ENCODE measurements at places on chromosomes 5 and 9.

DNA sequence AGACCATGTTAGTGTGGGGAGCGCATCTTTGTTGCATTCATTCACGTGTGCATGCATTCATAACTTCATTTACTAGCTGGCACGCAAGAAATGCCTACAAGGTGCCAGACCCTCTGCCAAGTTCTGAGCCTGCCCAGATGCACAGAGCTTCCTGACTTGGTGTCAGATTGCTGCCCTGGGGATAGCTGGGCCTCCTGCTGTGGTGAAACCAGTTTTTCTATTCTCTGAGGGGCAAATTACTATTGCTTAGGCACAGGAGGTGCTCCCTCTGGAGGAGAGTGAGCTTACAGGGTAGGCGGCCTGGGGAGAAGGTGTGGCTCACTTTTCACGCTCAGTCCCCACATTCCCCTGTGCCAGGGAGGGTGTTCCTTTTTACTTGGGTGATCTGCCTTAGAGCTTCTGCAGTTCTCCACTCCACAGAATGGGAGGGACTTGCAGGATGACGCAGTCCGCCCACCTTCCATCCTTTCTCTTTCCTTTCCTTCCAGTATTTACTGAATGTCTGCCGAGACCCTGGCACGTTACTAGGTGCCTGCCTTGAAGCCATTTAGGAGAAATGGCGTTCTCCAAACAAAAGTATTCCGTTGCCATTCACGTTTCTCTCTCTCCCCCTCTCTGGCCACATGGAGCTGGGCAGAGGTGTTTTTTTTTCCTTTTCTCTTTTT lies 27.9 kb upstream of the CTNNA1 start:
- H3K27ac ChIP-seq = no peak overlapping the region
- peaks cover 7% of the 10 kb centered on the region for H3K36me3 ChIP-seq
- peaks cover 7% of the 10 kb centered on the region for H3K4me1 ChIP-seq
- H3K4me3 ChIP-seq = no peak overlapping the region
- DNase-seq = no peak
- H3K27me3 ChIP-seq = peaks cover 67% of the 10 kb centered on the region

GRCh38 chr5:36777105-36777757 lies 99.3 kb upstream of the NIPBL start:
- no peak overlapping the region for H3K4me3 ChIP-seq
- peaks cover 18% of the 10 kb centered on the region for H3K27me3 ChIP-seq
- no peak overlapping the region for H3K27ac ChIP-seq
- DNase-seq = no peak
- no peaks in the 10 kb centered on the region for H3K4me1 ChIP-seq

GRCh38 chr5:107776922-107777740 lies 106.4 kb upstream of the EFNA5 start:
- H3K4me1 ChIP-seq = no peaks in the 10 kb centered on the region
- no peaks in the 10 kb centered on the region for H3K36me3 ChIP-seq
- H3K4me3 ChIP-seq = no peak overlapping the region
- peaks cover 29% of the 10 kb centered on the region for H3K27me3 ChIP-seq

- no peaks in the 10 kb centered on the region for H3K36me3 ChIP-seq
- H3K27ac ChIP-seq = no peak overlapping the region
- DNase-seq = no peak
- H3K4me1 ChIP-seq = no peaks in the 10 kb centered on the region
- H3K27me3 ChIP-seq = no peaks in the 10 kb centered on the region
- H3K4me3 ChIP-seq = no peak overlapping the region
Measured at GRCh38 chr9:80875947-80876346, 813.4 kb downstream of the TLE1 start.

- peaks cover 23% of the 10 kb centered on the region for H3K27me3 ChIP-seq
- H3K4me1 ChIP-seq = peaks cover 6% of the 10 kb centered on the region
- DNase-seq = no peak
Measured at GRCh38 chr5:14165375-14166106, 22.4 kb downstream of the TRIO start.

GRCh38 chr5:62555930-62556329 lies 22.7 kb upstream of the LRRC70 start:
- no peaks in the 10 kb centered on the region for H3K27me3 ChIP-seq
- H3K27ac ChIP-seq = peak overlapping the region; percentile 19
- peaks cover 11% of the 10 kb centered on the region for H3K36me3 ChIP-seq
- H3K4me1 ChIP-seq = peaks cover 9% of the 10 kb centered on the region
- DNase-seq = no peak
- no peak overlapping the region for H3K4me3 ChIP-seq

- no peak overlapping the region for H3K27ac ChIP-seq
- no peak overlapping the region for H3K4me3 ChIP-seq
- H3K4me1 ChIP-seq = peaks cover 11% of the 10 kb centered on the region
- H3K36me3 ChIP-seq = no peaks in the 10 kb centered on the region
- peaks cover 33% of the 10 kb centered on the region for H3K27me3 ChIP-seq
- DNase-seq = no peak
Measured at GRCh38 chr5:88732181-88732633, 150.8 kb downstream of the MEF2C start.

GRCh38 chr5:141875795-141876627 lies 2.2 kb downstream of the PCDH1 start:
- H3K4me1 ChIP-seq = peaks cover 32% of the 10 kb centered on the region
- H3K27ac ChIP-seq = no peak overlapping the region
- H3K27me3 ChIP-seq = peaks cover 77% of the 10 kb centered on the region
- H3K4me3 ChIP-seq = peak overlapping the region; percentile 87
- peaks cover 9% of the 10 kb centered on the region for H3K36me3 ChIP-seq

- no peak overlapping the region for H3K4me3 ChIP-seq
- peaks cover 61% of the 10 kb centered on the region for H3K27me3 ChIP-seq
- no peak for DNase-seq
- H3K4me1 ChIP-seq = peaks cover 2% of the 10 kb centered on the region
- no peaks in the 10 kb centered on the region for H3K36me3 ChIP-seq
Measured at GRCh38 chr9:96232539-96233241, 69.3 kb downstream of the HSD17B3 start.

DNA sequence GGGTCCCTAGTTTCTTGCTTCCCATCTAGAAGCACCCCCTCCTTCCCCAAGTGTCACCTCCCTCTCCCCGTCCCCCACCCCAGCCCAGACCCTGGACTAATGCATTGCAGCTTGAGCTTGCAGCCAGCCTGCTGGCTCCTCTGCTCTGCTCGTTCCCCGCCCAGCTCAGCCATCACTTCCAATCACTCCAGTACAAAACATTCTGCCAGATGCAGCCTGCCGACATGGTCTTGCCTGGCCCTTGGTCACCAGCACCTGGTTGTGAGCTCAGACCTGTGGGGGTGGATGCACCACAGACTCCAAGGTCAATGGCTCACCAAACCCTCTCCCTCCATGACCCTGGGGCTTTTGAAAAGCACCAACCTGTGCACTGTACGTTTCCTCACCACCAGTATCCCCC lies 172.9 kb upstream of the SMIM23 start:
- no peak for DNase-seq
- no peaks in the 10 kb centered on the region for H3K36me3 ChIP-seq
- H3K4me3 ChIP-seq = no peak overlapping the region

- DNase-seq = no peak
- no peaks in the 10 kb centered on the region for H3K27me3 ChIP-seq
- no peak overlapping the region for H3K4me3 ChIP-seq
- H3K27ac ChIP-seq = peak overlapping the region; percentile 75
- H3K4me1 ChIP-seq = peaks cover 21% of the 10 kb centered on the region
- H3K36me3 ChIP-seq = no peaks in the 10 kb centered on the region
Measured at GRCh38 chr9:98142925-98143481, 24.0 kb upstream of the TRIM14 start.

GRCh38 chr5:56625541-56625940 lies 189.8 kb upstream of the MAP3K1 start:
- H3K27ac ChIP-seq = no peak overlapping the region
- peaks cover 6% of the 10 kb centered on the region for H3K4me1 ChIP-seq
- DNase-seq = no peak
- H3K4me3 ChIP-seq = no peak overlapping the region
- H3K27me3 ChIP-seq = no peaks in the 10 kb centered on the region
- H3K36me3 ChIP-seq = peaks cover 2% of the 10 kb centered on the region

- DNase-seq = no peak
- peak overlapping the region; percentile 95 for H3K4me3 ChIP-seq
Measured at GRCh38 chr9:132404228-132404881, 2.3 kb downstream of the TTF1 start.

DNA sequence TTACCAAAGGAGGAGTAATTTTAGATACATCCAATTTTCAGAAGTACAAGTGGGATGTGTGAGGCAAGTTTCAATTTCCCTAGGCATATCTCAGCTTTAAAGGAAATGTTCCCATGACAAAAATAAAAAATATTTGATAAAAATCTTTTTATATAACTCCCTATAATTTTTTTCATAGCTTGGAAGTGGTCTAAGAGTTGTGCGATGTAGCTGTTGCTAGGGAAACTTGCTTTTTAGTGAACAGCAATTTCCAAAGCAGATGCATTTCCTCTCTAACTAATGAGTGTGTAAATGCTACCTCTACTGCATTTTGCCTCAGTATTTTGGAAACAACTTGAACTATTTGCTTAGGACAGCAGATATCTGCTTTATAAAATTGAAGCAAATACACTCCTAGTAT lies 39.6 kb downstream of the MACIR start:
- no peaks in the 10 kb centered on the region for H3K36me3 ChIP-seq
- DNase-seq = no peak
- H3K27ac ChIP-seq = no peak overlapping the region
- peaks cover 15% of the 10 kb centered on the region for H3K27me3 ChIP-seq
- no peak overlapping the region for H3K4me3 ChIP-seq
- no peaks in the 10 kb centered on the region for H3K4me1 ChIP-seq

- H3K4me3 ChIP-seq = peak overlapping the region; percentile 95
- DNase-seq = no peak
- no peaks in the 10 kb centered on the region for H3K27me3 ChIP-seq
- peak overlapping the region; percentile 99 for H3K27ac ChIP-seq
- H3K4me1 ChIP-seq = peaks cover 53% of the 10 kb centered on the region
- peaks cover 5% of the 10 kb centered on the region for H3K36me3 ChIP-seq
Measured at GRCh38 chr5:131254741-131255140, 9.1 kb upstream of the CDC42SE2 start.

GRCh38 chr5:149062371-149063016 lies 368 bp downstream of the SH3TC2 start:
- no peak overlapping the region for H3K4me3 ChIP-seq
- H3K4me1 ChIP-seq = no peaks in the 10 kb centered on the region
- H3K27me3 ChIP-seq = peaks cover 14% of the 10 kb centered on the region
- H3K36me3 ChIP-seq = no peaks in the 10 kb centered on the region
- DNase-seq = no peak

DNA sequence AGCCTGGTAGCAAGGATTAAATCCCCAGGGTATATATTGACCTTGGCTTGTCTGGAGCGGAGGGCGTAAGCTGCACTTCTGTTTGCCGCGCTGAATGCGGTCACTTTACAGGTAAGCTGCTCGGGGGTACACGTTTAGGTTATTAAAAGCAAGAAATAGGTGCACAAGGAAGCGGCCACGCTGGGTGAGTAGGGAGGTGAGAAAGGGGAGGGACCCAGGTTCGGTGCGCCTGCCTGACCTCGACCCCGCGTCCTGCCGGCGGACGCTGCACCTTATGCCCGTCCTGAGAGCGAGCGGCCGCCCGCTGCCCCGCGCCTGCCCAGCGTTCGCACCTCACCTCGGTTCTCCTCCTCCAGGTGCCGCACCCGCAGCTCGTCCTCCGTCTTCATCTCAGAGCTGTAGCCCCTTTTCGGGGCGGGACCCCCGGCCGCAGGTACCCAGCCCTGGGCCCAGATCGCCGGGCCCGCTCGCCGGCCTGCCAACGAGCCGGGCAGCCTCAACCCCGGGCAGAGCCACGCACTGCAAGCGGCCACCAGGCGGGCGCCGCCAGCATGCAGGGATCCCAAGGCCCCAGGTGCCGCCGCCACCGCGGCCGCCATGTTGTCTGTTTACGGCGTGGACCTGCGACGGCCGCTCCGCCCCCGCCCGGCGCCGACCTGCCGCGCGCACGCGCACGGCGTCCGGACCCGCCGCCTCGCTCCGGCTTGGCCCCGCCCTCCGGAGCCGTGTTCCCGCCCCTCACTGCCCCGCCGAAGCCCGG lies at the start of gene AUH:
TSS of gene AUH (minus strand) at position 628 of the 760 bp plus-strand sequence. CDS start at position 599, 29 bp downstream.
- H3K4me3 ChIP-seq = peak within 1 kb of the TSS; percentile 91
- peaks cover 39% of the 10 kb centered on the region for H3K4me1 ChIP-seq
- peak within 1 kb of the TSS; percentile 83 for H3K27ac ChIP-seq
- H3K27me3 ChIP-seq = no peaks in the 10 kb centered on the region

DNA sequence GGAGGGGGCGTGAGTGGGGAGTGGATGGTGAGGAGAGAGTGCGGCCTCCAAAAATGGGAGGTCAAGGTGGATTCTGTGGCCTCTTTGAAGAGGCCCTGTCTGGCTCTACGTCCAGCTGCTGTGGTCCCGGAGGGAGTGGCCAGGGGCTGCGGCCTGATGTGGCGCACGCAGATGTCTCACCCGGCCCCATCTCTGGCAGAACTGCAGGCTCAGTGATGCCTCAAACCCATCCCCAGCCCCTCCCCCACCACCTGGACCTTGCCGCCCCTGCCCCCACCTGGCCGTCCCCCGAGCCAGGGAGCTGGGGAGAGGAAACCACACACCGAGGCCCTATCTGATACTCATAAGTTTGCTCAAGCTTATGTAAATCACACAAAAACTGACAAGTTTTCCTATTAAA lies 267.6 kb downstream of the PBX3 start:
- no peaks in the 10 kb centered on the region for H3K4me1 ChIP-seq
- DNase-seq = no peak
- H3K4me3 ChIP-seq = no peak overlapping the region
- H3K27me3 ChIP-seq = peaks cover 9% of the 10 kb centered on the region
- H3K36me3 ChIP-seq = no peaks in the 10 kb centered on the region

- no peaks in the 10 kb centered on the region for H3K36me3 ChIP-seq
- peak overlapping the region; percentile 97 for H3K27ac ChIP-seq
- no peak for DNase-seq
- peak overlapping the region; percentile 99 for H3K4me3 ChIP-seq
- H3K27me3 ChIP-seq = no peaks in the 10 kb centered on the region
- peaks cover 35% of the 10 kb centered on the region for H3K4me1 ChIP-seq
Measured at GRCh38 chr9:20624201-20625002, 2.1 kb upstream of the MLLT3 start.

DNA sequence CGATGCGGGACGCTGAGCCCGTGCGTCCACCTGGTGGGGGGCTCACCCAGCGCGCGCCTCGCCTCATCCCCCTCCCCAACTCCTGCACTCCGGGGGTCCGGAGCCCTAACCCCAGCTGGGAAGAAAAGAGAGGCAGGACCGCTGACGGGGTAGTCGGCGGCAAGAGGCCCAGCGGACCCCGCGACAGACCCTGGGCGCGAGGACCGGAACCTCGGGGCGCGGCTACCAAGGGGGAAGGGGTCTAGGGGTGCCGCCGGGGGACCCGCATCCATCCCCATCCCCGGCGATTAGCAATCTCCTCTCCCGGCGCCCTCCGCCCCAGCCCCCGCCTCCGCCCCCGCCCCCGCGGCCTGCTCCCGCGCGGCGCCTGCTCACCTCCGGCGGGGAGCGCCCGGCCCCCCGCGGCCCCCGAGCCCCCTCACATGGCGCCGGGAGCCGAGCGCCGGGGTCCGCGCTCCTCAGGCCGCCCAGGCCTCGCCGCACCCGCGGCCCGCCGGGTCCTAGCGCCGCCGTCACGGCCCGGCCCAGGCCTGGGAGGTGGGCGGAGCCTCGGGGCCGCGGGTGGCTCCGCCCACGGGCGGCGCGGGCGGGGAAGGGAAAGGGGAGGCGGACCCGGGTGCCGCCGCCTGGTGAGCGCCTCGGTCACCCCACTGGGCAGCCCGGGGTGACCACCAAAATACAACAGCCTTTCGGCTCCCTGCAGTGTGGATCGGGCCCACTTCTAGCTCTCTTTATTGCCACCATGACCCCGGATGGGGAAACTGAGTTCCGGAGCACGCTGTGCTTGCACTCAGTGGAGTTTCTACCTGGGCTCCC lies at the start of gene ST6GALNAC6:
TSS of gene ST6GALNAC6 (minus strand) at position 476 of the 816 bp plus-strand sequence. CDS start 1,622 bp downstream, outside the sequence.
- H3K36me3 ChIP-seq = peaks cover 9% of the 10 kb centered on the region
- H3K4me3 ChIP-seq = peak within 1 kb of the TSS; percentile 91
- peaks cover 26% of the 10 kb centered on the region for H3K4me1 ChIP-seq
- peak; percentile 77 for DNase-seq
- H3K27ac ChIP-seq = peak within 1 kb of the TSS; percentile 83

All from T-helper 17 cell (primary cell).